ENCODE measurements at places on chromosomes 6 and 20.

DNA sequence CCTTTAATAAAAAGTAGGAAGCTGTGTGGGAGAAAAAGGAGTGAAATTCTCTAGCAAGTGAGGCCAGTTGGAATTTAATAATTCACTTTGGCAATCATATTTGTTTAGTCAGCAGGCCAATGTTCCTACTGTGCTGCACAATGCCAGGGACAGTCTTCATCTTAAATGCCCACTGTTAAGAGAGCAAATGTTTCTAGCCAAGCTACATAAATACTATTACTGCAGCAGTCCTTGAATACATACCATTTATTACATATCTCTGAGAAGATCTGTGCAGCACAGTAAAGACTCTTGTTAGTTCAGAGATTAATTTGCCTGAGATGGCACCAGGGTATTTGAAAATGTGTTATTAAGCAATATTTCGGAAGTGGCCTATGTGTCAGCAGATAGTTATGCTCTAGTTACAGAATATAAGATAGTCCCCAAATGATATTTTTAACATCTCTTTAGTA, 105.4 kb downstream of the OGFRL1 start:
- DNase-seq, result peak; percentile 59

DNA sequence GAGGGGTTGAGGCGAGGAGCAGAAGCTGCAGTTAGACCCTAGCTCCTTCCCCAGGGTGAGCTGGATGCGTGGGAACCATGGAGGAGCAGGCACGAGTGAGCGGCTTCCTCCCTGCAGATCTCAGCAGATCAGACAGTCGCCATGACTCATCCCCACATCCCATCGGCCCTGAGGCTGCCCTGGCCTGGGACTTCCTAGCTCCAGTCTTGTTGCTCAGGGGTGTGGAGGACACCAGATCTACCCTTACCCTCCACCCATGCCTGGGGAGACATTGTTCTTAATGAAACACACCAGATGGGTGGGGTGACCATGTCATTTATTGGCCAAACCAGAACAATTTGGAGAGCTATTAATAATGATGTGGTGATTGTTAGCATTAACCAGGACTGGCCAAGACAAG, 36.3 kb upstream of the TGM2 start:
- DNase-seq, result peak; percentile 93

DNA sequence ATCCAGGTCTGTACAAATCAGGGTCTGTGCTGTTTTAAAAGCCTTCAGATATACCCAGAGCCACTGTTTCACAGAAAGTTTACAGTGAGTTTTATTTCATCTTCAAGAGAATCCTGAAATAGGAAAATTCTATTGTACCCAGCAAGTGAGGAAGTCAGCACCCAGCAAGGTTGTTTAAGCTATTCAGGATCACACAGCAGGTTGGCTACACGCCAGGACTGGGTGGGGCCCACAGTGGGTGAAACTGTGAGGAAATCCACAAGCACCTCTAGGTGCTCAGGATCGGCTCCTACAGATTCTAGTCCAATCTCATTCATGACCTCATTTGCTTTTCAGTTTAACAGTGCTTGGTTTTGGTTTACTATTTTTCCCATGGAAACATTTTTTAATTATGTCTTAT, 128.9 kb downstream of the SYNDIG1 start:
- DNase-seq, result no peak

DNA sequence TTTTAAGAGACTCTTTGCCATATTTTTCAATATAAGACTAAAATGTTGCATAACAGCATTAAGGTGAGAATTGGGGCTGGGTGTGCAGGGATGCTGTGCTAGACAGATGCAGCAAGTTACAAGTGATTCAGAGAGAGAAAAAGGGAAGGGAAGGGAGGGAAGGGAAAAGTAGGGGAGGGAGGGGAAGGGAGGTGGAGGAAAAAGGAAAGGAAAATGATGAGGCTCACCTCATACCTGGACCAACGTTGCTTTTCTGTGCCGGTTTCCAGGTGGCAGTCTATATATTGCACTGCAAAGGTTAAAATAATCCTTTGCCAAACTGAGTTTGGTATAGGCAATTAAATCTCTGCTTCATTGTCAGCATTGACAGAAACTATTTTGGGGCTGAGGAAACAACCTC, 155.4 kb upstream of the LAMA2 start:
- DNase-seq, result no peak

Data from fibroblast of mammary gland (primary cell).